Stomach (tissue), 19 donors: ENCODE measurements at places on chromosomes 4 and X. TPM values are rescaled to one million over a fixed set of nuclear protein-coding genes. Genes with fewer than 3 reads are reported as not detected.

DNA sequence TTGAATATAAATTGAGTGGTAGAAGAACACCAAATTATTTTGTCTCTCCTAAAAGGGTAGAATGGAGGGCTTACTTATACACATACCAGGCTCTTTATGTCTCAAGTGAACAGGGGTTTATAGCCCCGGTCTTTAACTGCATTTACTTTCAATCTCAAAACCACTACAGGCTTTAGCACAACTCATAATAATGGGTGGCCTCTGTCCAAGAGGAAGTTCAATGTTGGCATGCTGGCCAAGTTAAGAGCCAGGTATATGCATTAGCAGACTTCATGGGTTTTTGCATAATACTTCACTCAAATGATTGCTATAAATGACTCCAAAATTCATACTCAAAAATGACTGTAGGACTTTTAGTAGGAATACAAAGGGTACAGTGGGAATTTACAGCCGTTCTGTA lies 118.5 kb upstream of the OTUD4 start:
- DNase-seq: no peak

- DNase-seq: no peak
Measured at GRCh38 chrX:15395789-15396188, 11.6 kb upstream of the VEGFD start.

GRCh38 chrX:135512508-135513129 lies 7.8 kb upstream of the INTS6L start:
- DNase-seq: no peak

DNA sequence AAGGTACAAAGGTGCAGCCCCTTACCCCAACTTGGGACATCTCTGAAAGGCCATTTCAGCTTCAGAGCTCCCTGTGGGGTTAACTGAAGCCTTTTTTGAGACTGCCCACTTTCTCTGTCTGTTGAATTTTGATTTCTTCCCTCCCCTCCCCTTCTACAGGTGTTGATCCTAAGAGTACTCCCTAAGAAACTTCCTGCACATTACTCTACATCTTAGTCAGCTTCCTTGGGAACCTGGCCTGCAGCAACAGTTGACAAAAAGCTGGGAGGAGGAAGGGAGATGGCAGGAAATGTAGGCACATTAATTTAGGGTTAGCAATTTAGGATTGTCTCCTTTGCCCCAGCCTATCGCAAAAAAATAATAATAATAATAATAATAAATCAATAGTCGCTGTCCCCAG lies 1.2 kb upstream of the IDS start:
- no peak for DNase-seq

- no peak for DNase-seq
Measured at GRCh38 chr4:25500626-25501316, 123.7 kb downstream of the ANAPC4 start.

CRMP1 gene
- total RNA-seq: 7.7 TPM

- DNase-seq: no peak
Measured at GRCh38 chr4:73340917-73341316, 63.2 kb upstream of the ALB start.

DNA sequence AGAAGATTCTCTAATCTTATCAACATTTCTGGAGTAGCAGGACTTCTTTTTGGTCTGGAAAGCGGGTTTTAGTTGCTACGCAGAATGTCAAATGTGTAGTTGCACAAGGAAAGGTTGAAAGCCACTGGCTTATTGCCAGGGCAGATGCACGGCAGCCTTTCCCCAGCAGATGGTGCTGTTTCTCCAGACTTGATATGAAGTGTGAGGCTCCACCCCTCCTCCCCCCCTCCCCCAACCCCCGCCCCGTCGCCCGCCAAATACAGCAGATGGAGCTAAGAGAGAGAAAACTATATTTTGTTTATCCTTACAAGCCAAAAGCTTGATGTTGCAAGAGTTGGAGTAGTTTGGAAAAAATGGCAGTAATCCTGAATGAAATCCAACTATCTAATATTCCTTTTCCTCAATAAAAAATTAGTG lies 32.0 kb downstream of the ENOPH1 start:
- DNase-seq: peak; percentile 90

GRCh38 chr4:26308568-26308967 lies 12.2 kb upstream of the RBPJ start:
- no peak for DNase-seq

GRCh38 chrX:149830192-149830873 lies 48.6 kb downstream of the MAGEA9 start:
- no peak for DNase-seq

ART3 gene
- not detected for total RNA-seq

RAB41 gene
- total RNA-seq: not detected

GRCh38 chr4:85956293-85956945 lies 403.4 kb downstream of the MAPK10 start:
- DNase-seq: no peak
